Activated effector memory CD4-positive, alpha-beta T cell treated with Interleukin-2 at 50 U/mL for 16 hours (primary cell): ENCODE measurements at places on chromosomes 3 and 15.

- DNase-seq = no peak
Measured at GRCh38 chr3:9630550-9631139, 18.7 kb upstream of the MTMR14 start.

- DNase-seq = no peak
Measured at GRCh38 chr3:11004563-11004962, 12.0 kb downstream of the SLC6A1 start.

DNA sequence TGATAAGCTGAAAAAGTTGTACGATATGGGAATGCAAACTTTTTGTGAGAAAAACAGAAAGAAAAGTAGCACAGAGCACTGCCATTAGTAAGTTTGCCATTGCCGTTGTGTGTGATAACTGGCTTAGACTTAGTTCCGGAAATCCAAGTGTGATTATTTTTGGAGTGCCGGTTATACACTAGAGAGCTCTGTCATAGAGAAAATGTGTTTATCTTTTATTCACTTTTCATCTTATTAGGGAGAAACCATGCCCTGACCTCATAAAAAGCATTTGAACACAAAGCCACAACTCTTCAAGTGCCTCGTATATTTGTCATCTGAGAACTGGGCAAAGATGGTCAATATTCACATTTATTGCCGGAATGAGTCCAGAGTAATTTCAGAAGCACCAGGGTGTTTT lies 36.1 kb downstream of the CTDSPL start:
- DNase-seq = no peak

DNA sequence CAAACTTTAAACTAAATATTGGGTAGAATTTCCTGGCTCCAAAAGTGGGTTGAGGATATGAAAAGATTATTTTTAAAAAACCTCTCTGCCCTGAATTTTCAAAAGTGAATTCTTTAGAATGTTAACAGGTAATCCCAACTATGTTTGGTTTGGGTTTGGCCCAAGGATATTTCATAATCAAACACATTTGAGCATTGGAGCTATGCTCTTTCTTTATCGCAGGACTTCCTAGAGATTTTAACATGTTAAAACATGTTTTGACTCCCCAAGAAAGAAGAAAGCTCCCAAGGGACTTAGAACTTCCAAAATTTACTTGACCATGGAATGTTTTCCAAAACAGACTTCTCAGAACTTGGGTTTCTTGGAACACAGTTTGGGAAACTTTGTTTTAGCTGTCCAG lies 75.6 kb upstream of the SYNPR start:
- DNase-seq = no peak

- no peak for DNase-seq
Measured at GRCh38 chr3:33658991-33659848, 58.8 kb downstream of the CLASP2 start.

- DNase-seq = no peak
Measured at GRCh38 chr3:2657971-2658370, 452.2 kb downstream of the IL5RA start.

DNA sequence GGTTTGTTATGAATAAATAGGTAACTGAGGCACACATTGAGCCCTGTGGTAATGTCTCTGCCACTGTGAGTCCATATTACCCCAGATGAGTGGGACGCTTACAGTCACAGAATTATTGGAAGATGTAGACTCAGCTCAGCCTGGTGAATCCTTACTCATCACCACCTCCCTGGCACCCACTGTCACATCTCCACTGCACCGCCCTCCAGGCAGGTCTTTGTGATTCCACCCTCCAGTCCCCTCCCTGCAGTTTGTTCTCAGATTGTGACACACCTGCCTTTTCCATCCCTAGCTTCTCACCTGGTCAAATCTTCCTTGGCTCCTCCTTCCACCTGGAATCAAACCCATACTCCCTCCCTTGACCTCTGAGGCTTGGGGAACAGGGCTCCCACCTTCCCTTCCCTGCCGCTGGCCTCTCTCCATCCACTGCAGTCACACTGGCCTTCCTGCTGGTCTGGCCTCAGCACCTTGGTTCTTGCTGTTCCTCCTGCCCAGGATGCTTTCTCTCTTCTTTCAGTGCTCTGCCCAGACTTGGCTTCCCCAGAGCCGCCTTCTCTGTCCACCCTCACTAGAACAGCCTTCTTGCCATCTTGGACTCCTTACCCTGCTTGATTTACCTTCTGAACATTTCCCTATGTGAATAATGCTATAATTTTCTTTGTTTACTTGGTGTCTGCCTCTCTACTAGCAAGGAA lies 9.4 kb downstream of the SLC6A20 start:
- DNase-seq = no peak
